ENCODE measurements at places on chromosomes 2 and 18.

DNA sequence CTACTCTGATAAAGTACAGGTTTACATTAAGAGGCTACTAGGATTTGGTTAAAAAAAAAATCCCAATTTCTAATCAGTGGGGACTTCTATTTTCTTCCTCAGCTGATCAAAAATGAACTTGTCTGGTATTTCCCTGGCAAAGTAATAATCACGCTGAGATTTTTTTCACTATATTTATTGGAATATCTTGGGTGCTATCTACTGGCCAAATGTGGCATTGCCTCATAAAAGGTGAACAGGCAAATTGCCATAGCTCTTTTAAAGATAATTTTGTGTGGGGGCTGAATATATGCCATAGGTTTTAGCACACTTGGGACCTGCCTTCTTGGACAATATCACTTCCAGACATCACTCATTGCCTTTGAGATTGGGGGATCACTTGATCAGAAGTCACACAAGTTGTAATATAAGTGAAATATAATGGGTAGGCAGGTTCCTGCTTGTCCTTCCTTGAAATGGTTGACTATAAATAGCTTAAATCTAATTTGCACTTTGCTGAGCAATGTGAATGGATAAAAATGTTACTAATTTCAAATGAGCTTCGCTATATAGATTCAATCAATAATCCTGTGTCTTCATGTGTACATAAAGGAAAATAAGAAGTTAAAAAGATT lies 7.0 kb upstream of the NXPH2 start:
- DNase-seq: no peak

GRCh38 chr2:55112229-55113031 lies 62.2 kb upstream of the RTN4 start:
- DNase-seq: no peak

DNA sequence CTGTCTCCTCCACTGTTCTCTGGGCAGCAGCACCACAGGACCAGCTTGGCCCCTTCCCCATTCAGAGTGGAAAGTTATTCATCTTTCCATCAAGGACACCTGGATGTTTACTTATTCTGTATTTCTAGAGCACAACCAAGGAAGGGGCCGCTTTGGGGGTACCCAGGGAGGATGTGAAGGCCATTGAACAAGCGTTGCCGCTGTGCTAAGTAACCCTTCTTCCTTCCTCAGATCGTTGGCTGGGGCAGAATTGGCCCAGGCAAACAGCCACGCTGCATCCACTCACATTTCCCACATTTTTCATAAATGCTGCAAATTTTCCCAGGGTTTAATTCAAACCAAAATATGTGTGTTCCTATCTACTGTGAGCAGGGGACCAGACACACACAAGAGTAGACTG lies 76.2 kb upstream of the NPAS2 start:
- no peak for DNase-seq

DNA sequence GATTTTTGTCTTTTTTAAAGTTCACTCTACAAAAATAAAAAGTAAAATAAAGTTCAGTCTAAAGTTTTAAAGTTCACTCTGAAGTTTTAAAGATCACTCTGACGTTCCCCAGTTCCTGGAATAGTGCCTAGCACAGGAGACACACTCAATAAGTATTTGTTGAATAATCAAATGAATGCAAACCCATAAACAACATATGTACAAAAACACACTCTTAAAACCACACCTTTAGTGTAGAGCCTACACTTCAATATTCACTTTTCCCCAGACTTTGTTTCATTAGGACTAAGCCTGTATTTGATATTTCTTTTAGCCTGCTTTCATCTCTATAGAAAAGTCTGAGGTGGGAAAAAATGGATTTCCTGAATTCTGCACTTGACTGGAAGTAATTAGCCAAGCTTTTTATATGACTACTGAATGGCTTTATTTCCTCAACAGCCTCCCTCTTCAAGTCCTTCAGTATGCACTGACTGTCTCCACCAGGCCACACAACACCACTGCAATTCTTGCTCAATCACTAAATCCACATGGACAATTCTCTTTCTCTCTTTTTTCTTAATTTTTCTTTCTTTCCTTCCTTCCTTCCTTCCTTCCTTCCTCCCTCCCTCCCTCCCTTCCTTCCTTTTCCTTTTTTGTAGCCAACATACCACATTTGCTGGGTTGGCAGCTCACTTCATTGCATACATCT lies 104.6 kb downstream of the SS18 start:
- no peak for DNase-seq

- no peak for DNase-seq
These were observed 52.0 kb downstream of the PXDN start for GRCh38 chr2:1692342-1692741.

GRCh38 chr2:201070948-201071478 lies 458 bp downstream of the HYCC2 start:
- DNase-seq: peak; percentile 40

DNA sequence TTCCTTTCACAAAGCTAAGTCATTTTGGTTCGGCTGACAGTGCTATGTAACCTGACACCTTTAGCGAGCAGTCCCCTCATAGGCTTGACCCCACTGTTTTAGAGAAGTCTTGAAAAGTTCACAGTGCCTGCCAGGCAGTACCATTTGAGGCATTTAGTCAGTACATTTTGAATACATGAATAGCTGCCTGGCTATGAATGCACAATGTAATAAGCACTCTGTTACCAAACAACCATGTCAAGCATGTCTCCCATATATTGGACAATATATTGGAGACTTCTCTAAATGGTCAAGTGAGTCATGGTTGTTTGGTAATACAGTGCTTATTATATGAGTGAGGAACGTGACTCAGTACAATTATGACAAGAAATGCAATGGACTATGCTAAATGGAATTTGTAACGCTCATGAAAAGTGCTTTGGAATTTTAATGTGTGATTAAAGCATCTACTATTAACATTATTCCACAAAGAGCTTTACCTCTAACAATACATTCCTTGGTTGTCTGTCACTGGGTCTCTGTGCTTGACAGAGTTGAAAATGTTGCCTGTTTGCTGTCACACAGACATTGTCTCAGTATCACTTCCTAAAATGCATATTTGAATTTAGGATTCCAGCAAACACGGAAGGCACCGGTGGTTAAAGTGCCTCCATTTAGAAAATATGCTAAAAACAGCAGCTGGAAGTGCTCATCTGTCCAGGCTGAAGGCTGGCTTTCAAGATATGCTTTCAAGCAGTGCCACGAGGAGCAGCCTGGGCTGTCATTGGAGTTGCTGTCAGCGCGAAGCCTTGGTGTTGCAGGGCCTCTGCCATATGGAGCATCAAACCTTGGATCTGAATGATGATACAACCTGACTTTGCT lies 458.6 kb downstream of the FBXO15 start:
- peak; percentile 43 for DNase-seq
